ENCODE measurements at places on chromosomes 2 and 18.

- no peak for DNase-seq
These were observed 110.2 kb downstream of the ANTXR1 start for GRCh38 chr2:69123182-69123581.

GRCh38 chr2:107936433-107937359 is 49.6 kb upstream of the SLC5A7 start:
- DNase-seq, result no peak

- no peak for DNase-seq
These were observed 73.8 kb upstream of the CDCA7 start for GRCh38 chr2:173280853-173281252.

DNA sequence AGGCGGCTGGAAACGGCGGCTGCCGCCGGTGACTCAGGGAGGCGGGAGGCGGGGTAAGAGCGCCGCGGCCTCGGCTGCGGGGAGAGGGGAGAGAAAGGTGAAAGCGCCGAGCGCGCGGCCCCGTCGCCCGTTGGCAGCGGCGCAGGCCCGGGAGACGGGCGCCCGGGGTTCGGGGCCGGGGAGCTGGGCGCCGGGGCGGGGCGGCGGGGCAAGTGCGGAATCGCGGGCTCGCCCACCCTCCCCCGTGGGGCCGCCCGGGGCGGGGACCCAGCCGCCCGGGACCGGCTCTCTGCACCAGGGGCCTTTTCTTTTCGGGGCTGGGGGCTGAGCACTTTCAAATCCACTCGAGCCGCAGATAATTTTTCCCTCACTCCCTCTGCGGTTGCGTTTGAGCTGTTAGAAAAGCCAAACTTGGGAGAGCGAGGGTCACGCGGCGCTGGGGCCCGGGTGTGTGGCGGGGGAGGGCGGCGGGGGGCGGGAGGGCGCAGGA is 266 bp downstream of the KDM3A start:
- DNase-seq, result no peak

DNA sequence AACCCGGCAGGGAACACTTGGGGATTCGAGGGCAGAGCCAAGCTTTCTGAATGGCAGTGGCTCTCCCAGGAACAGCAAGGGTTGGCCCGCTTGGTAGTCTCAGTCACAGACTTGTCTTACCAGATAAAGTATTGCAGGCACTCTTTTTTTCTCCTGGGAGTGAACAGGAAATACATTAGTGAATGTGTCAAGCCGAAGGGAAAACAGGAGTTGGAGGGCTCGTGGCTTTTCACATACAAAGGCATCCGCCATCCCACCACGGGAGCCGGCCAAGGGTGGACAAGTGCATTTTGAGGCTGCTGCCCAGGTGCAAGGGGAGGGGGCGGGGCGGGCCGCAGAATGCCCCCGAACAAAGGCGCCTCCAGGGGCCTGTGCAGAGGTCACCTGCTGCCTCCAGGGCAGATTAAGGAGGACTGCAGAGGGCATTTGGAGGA is 163.3 kb upstream of the SIX3 start:
- DNase-seq, result no peak

DNA sequence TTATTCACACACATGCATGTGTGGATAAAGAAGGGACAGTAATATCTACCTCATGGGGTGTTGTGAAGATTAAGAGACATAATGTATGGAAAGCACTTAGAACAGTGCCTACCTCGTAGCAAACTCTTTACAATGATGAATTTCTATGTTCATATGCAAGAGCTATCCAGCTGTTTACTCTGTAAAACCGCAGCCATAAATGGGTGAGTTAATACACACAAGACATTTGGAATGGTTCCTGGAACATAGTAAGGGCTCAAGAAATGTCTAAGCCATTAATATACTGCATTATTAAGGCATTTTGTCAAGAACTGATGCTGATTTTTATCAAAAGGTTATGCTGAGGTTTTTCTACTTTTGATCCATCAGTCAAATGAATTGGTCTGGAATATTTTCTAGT is 1076.2 kb downstream of the TSN start:
- DNase-seq, result peak; percentile 13

GRCh38 chr18:11256251-11256650 is 106.9 kb upstream of the PIEZO2 start:
- no peak for DNase-seq

DNA sequence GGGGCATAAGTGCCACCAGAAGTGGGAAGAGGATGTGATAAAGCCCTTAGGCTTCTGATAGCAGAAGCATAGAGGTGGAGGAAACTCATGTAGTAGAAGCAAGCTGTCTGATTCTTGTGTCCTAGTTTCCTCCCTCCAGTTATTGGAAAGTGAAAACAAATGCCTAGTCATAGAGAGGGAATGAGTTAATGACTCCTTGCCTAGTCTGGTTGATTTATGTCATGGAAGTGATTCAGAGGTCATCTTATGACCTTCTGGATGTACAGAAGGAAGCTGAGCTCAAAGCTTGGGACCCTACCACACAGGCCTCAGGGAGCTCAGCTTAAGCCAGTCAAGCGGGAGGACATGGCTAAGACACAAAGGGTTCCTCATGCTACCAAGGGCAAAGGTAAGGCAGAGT is 232.2 kb downstream of the THSD7B start:
- peak; percentile 69 for DNase-seq

DNA sequence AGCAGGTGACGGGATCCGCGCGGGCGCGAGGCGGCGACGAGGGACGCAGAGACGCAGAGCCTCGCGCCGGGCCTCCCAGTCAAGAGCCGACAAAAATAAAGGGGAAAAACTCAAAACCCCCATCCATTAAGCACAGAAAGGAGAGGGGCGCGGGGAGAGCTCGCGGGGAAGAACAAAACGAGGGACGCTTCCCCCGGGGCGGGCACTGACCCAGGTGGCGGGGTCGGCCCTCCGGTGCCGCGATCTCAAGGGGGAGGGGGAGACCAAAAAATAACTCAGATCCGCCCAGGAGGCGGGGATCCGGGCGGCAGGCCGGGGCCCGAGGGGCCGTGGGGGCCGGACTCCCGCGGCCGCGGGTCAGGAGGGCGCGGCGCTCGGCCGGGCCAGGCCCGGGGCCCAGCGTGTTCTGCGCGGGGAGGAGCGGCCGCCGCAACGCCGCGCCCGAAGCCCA is 597 bp downstream of the RNF103 start:
- no peak for DNase-seq

DNA sequence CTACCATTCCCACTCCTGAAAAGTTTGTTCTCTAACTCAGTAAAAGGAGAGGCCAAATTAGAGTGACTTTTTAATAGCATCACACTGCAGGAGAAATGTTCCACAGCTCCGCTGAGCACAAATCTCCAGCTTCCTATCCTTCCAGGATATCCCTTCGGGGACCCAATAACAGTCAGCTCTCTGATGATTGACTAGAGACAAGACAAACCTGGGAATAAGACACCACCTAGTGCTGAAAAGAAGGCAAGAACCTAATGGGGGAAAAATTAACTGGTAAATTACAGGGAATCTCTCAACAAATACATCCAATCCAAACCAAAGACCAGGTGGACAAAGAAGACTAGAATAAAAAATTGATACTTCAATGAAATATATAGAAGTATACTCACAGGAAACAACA is 977.1 kb upstream of the SOX11 start:
- peak; percentile 32 for DNase-seq

- DNase-seq, result no peak
These were observed 123.8 kb upstream of the ID2 start for GRCh38 chr2:8558096-8558495.

- no peak for DNase-seq
These were observed 201.7 kb downstream of the PTH2R start for GRCh38 chr2:208608122-208608835.

DNA sequence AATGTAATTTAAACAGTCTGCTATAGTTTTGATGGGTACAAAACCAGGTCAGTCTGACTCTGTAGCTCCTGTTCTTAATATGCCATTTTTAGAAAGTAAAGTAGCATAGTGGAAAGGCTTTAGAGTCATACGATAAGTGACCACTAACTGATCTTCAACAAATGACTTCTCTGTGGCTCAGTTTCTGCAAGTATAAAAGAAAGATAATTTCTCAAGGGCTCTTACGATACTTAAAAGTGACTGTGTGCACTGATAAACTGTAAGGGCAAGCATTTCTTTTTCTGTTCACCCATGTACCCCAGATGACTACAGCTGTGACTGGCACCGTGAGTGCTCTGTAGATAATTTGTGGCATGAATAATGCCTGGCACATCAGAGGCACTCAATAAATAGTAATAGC is 178.7 kb downstream of the LCLAT1 start:
- no peak for DNase-seq

DNA sequence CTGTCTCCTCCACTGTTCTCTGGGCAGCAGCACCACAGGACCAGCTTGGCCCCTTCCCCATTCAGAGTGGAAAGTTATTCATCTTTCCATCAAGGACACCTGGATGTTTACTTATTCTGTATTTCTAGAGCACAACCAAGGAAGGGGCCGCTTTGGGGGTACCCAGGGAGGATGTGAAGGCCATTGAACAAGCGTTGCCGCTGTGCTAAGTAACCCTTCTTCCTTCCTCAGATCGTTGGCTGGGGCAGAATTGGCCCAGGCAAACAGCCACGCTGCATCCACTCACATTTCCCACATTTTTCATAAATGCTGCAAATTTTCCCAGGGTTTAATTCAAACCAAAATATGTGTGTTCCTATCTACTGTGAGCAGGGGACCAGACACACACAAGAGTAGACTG is 76.2 kb upstream of the NPAS2 start:
- no peak for DNase-seq

- DNase-seq, result no peak
These were observed 480.9 kb upstream of the CHST9 start for GRCh38 chr18:27666016-27666415.

GRCh38 chr2:35938838-35939237 is 416.7 kb upstream of the CRIM1 start:
- DNase-seq, result no peak

DNA sequence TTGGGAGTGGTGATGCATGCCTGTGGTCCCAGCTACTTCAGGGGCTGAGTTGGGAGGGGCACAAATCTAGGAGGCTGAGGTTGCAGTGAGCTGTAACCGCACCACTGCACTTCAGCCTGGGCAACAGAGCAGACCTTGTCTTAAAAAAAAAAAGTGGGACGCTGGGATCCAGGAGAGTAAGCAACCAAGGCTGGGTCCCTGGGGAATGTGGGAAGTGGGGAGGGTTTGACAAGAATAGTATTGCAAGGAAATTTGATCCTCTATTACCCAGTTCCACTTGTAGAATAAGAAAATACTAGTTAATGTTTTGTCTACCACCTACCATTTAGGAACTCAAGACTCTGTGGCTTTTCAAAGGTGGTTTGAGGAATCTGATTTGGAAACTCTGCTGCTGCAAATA is 21.1 kb upstream of the DYTN start:
- peak; percentile 5 for DNase-seq

DNA sequence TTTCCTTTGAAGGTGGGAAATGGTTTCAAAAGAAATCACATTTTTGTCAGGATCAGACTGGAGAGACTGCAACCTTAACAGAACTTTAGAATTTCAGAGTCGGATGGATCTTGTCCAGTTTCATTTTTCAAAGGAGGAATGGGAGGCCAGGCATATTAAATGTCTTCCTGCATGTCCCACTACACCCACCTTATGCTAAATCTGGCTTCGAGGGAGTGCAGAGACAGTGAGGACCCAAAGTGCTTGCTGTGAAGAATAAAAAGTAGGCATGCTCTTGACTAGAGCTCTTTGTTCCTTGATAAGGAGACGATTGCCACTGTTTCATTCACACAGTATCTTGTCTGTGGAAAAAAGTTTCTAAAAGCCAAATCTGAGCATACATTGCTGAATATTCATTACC is 197.6 kb downstream of the SLC4A3 start:
- no peak for DNase-seq

- DNase-seq, result no peak
These were observed 1.4 kb upstream of the UCN start for GRCh38 chr2:27309651-27310050.

DNA sequence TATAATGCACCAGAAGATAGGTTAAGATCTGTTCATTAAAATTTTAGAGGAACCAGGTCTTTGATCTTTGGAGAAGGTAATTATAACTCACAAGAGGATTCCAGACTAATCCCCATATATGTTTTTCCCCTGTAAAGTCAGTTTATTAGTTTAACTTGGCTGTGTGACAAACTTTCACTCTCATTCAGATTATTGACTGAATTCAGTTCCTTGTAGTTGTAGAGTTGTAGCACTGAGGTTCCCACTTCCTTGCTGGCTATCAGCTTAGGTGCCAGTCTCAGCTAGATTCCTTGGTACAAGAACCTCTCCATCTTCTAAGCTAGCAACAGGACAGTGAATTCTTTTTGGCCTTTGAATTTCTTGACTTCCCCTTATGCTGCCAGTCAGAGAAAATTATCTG is 19.1 kb downstream of the REG1A start:
- DNase-seq, result no peak

DNA sequence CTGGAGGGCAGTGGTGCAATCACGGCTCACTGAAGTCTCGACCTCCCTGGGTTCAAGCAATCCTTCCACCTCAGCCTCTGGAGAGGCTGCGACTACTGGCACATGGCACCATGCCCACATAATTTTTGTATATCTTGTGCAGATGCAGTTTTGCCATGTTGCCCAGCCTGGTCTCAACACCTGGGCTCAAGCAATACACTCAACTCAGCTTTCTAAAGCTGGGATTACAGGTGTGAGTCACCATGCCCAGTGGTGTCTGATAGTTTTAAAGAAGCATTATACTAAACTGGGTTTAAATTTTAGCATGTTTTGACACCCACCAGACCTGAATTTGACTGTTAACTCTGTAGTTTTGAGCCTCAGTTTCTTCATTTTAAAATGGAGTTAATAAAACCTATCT is 109.4 kb upstream of the SLC38A11 start:
- DNase-seq, result no peak

DNA sequence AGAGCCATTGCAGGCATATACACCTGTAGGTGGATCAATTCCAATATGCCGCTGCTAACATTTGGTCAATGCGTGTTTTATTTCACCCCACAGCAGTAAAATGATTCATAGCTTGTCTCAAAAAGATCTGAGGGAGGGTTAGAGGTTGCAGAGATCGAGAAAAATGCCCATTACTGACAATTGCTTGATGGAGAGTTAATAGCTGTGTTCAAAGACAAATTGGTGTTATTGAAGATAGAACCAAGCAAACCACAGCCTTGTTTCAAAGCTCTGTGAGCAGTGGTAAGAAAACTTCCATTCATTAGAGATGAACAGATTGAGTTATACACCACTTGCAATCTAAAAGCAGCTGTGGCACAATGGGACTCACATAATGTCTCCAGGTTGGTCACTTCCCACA is 95.4 kb downstream of the KCNE4 start:
- DNase-seq, result no peak

- no peak for DNase-seq
These were observed 74.6 kb downstream of the RPRM start for GRCh38 chr2:153403940-153404339.

DNA sequence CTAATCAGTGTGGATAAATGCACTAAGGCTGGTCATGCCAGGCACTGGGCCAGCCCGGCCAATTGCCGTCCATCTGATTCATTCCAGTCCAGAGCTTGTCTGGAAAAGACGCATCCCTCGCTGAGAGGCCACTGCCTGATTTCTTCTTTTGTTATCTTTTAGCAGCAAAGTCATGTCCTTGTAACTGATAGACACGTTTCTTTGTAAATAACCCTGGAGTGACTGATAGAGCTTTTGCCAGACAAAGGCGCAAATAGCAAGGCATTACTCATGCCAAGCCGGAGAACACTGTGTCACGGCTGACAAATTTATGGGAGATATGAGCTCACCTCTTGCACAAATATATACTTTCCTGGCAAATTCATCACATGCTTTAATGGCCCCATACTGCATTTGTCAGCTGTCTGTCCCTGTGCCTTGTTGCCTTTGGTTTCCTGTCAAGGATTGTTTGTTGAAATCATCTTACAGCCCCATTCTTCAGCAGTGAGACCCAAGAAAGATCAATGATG is 164.4 kb downstream of the ETAA1 start:
- peak; percentile 88 for DNase-seq
